Naive thymus-derived CD4-positive, alpha-beta T cell (primary cell): ENCODE measurements at places on chromosomes 5 and 9. TPM values are rescaled to one million over a fixed set of nuclear protein-coding genes. Genes with fewer than 3 reads are reported as not detected.

Gene HRCT1
- not detected in 2 replicates for total RNA-seq

DNA sequence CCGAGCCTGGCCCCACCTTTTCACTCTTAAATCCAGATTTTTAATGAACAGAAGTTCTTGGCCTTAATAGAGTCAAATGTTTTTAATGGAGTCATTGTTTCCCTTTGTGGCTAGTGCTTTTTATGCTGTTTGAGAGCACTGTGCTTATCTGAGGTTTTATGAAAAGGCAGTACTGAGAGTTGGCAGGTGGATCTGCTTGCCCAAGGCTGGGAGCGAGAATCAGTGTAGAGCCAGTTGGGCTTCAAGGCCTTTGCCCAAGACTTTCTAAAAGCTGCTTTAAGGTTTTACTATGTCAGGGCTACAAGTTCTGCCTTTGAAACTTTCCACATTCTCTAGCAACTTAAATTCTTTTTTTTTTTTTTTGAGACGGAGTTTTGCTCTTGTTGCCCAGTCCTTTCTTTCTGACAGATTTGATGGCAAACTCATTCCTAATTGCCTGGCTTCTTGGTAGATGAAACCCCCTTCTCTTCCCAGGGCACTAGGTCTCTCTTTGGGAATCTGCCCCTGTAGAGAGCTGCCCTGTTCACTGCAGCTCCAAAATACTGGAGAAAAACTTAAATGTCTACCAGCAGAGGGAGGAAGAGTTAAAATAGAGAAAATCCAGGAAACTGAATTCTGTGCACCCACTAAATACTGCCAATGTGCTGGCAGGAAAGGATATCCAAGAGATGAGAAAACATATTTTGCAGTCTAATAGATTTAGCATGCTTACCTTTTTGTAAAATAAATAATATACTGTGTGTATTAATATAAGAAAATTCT is 36.9 kb upstream of the CDK20 start:
- DNase-seq, result no peak

- no peak for DNase-seq
These were observed 578.9 kb downstream of the CETN3 start for GRCh38 chr5:89830691-89831090.

DNA sequence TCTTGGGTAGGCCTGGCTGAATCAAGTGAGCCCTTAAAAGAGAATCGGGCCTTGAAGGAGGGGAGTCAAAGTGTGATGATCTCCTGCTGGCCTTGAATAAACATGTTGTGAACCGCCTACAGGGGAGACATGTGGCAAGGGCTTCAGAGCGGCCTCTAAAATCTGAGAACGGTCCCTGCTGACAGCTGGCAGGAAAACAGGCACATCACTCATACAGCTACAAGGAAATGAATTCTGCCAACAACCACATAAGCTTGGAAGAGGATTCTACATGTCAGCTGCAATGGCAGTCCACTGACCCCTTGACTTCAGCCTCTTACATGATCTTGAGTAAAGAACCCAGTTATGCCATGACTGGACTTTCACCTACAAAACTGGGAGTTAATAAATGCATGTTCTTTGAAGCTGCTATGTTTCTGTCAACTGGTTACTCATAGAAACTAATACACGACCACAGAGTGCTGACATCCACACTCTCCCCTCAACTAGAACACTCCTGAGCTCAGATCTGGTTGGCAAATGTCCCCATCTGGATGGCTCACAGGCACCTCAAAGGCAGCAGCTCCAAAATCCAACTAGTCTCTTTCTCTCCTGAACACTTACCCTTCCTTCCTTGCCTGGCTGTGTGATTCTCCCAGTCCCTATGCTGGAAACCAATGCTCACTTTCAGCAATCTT is 333.1 kb downstream of the ASTN2 start:
- DNase-seq, result no peak

- DNase-seq, result no peak
These were observed 16.8 kb downstream of the PRDM6 start for GRCh38 chr5:123105864-123106263.

Gene ACTBL2
- not detected for total RNA-seq

GRCh38 chr5:27412384-27412783 is 374.0 kb upstream of the CDH9 start:
- no peak for DNase-seq

DNA sequence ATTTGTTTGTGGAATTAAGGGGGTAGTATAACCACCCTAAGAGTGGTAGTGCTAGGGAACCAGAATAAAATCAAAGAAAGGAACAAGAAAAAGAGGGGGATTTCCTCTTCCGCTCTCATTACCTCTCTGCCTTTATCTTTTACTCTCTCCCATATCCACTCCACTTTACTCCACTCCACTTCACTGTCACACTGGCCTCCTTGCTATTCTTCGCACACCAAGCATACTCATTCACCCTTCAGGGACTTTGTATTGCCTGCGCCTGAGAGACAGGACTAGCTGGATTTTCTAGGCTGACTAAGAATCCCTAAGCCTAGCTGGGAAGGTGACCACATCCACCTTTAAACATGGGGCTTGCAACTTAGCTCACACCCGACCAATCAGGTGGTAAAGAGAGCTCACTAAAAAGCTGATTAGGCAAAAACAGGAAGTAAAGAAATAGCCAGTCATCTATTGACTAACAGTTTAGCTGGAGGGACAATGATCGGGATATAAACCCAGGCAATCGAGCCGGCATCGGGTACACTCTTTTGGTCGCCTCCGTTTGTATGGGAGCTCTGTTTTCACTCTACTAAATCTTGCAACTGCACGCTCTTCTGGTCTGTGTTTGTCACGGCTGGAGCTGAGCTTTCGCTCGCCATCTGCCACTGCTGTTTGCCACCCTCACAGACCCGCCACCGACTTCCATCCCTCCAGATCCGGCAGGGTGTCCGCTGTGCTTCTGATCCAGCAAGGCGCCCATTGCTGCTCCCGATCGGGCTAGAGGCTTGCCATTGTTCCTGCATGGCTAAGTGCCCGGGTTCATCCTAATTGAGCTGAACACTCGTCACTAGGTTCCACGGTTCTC is 121.8 kb downstream of the FAM170A start:
- DNase-seq, result no peak

- DNase-seq, result no peak
These were observed at the start of gene GABBR2 for GRCh38 chr9:98708933-98709911. Gene GABBR2 (minus strand): TSS chr9:98708935. CDS start chr9:98708737, 198 bp downstream.

DNA sequence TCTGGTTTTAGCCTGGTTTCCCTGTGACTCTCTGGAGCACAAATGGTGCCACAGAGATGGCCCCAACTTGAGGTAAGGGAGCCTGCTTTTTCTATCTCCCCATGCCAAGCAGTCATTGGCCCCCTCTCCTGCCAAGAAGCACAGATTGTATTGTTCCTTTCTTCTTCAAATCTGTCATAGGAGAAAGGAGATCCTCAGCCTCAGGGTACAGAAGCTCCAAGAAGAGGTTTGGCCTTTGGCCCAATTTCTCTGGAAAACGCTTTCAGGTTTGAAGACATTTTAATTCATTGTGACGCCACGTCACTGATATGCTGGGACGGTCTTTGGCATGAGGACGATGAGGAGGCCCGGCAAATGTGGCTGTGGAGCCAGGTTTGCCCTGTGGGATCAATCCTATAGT is 29.2 kb upstream of the PANK3 start:
- DNase-seq, result no peak

DNA sequence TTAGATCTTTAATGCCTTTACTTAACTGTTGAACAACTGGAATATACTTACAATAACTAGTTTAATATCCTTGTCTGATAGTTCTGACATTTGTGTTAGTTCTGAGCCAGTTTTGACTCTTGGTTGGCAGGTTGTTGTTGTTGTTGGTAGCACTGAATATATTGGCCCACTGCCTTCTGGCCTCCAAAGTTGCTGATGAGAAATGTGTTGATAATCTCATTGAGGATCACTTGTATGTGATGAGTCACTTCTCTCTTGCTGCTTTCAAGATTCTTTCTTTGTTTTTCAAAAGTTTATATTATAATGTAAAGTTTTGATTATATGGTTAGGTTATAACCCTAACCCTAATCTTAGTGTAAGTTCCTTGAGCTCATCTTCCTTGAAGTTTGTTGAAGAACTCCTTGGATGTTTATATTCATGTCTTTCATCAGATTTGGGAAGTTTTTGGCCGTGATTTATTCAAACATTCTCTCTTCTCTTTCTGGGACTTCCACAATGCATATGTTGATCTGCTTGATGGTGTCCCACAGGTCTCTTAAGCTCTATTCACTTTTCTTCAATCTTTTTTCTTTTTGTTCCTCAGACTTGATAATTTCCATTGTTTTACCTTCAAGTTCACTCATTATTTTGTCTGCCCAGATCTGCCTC is 149.7 kb downstream of the FGF18 start:
- no peak for DNase-seq

GRCh38 chr5:176189857-176190256 is 48.4 kb upstream of the SIMC1 start:
- no peak for DNase-seq

GRCh38 chr5:126693806-126694205 is 83.1 kb upstream of the LMNB1 start:
- no peak for DNase-seq

DNA sequence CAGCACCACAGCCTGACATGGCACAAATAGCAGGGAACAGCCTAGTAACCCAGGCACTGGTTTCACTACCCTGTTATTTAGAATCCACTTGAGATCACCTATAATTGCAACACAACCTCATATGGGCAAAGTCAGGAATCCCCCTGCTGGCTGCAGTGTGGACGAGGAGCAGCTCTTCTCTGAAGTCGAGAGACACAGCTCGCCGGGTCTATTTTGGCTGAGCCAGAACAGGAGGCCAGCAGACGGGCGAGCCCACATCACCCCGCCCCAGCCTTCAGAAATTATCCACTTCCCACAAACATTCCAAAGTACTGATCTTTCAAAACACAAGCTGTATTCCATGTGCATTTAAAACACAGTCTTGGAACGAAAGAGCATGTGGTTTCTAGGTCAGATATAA is 179.0 kb downstream of the ROR2 start:
- no peak for DNase-seq

Gene ZNF454
- total RNA-seq, result not detected

GRCh38 chr9:111853450-111853827 is 43.2 kb upstream of the UGCG start:
- no peak for DNase-seq

Gene ORM2
- not detected for total RNA-seq

GRCh38 chr9:122131401-122132001 is 28.1 kb downstream of the NDUFA8 start:
- no peak for DNase-seq

Gene PTGES
- 0.50 TPM for total RNA-seq

DNA sequence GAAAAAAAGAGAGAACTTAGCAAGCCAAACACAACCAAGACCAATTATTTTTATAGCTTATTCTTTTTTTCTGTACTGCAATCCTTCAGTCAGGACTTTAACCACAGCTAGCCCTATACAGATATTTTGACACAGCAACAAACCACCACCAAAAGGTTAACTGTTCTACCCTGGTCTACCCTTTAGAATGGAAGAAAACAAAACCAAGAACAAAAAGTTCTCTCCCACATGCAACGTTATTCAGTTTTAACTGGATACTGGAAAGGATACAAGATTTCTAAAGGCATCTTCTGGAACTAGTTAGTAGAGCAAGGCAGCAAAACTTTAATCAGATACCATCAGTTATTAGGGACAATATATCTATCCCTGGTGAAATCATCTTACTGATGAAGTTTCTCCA is 32.6 kb downstream of the ECPAS start:
- DNase-seq, result no peak

Gene CATSPER3
- total RNA-seq, result 1.4 TPM

DNA sequence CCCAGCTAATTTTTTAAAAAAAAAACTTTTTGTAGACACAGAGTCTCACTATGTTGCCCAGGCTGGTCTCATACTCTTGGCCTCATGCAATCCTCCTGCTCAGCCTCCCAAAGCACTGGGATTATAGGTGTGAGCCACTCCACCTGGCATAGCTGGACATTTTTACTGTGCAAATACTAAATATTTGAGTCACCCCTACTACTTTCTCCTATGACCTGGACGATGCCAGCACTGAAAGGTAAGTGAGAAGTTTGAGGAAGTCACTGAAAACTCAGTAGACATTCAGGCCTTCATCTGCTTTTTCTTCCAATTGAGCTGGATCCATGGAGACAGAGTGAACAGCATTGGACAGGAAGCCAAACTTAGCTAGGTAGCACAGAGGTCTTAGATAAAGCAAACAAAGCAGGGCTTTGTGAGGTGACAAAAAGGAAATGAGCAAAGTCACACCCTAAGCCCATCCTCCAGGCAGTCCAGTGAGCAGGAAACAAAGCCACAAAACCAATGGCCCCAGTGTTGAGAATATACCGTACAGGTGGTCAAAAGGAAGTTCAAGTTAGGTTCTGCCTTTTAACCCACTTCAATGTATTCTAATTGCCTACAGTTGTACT is 192.6 kb upstream of the RASA1 start:
- DNase-seq, result no peak

Gene GRM6
- not detected in 2 replicates for total RNA-seq

Gene RNF208
- total RNA-seq, result 1.1 TPM

- no peak for DNase-seq
These were observed 132.8 kb downstream of the MUSK start for GRCh38 chr9:110801426-110801825.

GRCh38 chr9:7507566-7508270 is 291.9 kb downstream of the DMAC1 start:
- no peak for DNase-seq

DNA sequence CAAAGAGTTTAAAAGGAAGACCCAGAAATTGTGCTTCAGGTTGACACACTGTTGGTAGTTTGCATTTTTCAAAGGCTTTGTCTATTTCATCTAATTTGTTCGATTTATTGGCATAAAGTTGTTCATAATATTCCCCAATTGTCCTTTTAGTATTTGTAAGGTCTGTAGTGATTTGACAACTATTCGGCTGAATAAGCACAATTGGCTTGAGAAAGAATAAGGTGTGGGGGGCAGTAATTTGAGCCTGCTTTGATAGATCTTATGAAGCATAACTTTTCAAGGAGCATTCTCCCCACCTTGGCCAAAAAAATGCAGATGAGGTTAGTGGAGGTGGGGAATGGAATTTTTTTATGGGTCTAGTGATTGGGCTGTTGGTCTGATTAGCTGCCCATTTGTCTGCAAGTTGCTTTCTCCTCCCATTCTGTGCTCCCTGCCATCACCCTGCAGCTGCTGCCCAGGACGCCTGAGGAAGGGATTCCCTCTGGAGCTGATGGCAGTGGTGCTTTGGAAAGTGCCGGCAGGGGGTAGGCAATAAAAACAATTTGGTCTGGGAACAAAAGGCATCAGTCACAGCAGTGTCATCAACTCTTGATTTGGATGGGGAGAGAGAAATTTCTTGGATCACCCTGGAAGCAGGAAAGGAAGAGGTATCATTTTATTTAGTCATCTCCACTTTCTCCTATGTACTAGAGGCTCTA is 26.6 kb downstream of the WNT8A start:
- DNase-seq, result no peak

DNA sequence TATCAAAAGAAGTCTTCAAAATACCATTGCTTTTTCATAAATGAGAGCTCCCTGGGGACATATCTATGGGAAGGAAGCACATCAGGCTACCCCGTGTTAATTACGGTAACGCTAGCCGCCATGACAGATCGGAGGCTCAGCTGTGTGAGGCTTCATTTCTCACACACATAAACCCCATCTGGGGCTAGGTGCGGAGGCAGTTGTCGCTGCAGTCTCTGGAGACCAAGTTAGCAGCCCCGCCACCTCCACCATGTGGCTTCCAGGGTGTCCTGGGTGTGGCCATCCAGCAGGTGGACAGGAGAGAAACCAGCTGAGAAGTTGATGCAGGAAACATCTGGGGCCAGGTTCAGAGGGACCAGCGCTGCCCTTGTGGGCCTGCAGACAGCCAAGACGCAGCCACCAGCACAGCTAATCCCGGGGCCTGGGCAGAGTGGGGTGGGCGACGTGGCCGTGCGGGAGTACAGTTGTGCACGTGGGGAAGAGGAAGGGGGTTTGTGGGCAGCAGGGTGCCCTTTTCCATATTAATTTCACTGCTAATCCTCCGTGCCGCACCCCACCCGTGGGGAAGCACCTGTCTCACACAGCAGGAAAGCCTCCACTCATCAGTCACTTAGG is 426.5 kb downstream of the IRX1 start:
- DNase-seq, result no peak
